ENCODE measurements at places on chromosomes 3 and 15. TPM values are rescaled to one million over a fixed set of nuclear protein-coding genes. Genes with fewer than 3 reads are reported as not detected.

The LYZL4 gene
- not detected for polyA plus RNA-seq

The GUCA1C gene
- 0.15 TPM for polyA plus RNA-seq

The GREM1 gene
- 0.03 TPM for polyA plus RNA-seq

The RLBP1 gene
- 0.23 TPM for polyA plus RNA-seq

The ATP13A3 gene
- 65.5 TPM for polyA plus RNA-seq

All from mammary epithelial cell (primary cell).